NCI-H1417 treated with DMSO at 0.1 percent for 48 hours (cell line): ENCODE measurements at places on chromosomes 6 and 20.

- no peak for DNase-seq
These were observed 52.0 kb downstream of the ME1 start for GRCh38 chr6:83378621-83379388.

DNA sequence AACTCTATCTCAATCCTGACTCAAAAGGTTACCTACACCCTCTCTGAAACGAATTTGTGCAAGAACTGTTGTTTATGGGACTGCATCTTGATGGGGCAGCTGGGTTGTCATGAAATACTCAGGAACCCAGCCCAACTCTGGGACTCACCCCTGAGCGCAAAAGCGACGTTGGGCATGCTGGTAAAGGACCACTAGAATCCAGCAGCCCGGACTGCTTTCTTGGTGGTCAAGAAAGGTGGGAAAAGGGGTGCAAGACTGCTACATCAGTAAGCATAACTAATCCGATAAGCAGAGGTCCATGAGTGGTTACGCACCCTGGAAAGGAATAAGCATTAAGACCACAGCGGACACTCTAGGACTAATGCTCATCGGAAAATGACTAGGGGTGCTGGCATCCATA lies 6.3 kb upstream of the PRR18 start:
- DNase-seq, result no peak

- no peak for DNase-seq
These were observed 84.8 kb downstream of the AHI1 start for GRCh38 chr6:135412761-135413160.

DNA sequence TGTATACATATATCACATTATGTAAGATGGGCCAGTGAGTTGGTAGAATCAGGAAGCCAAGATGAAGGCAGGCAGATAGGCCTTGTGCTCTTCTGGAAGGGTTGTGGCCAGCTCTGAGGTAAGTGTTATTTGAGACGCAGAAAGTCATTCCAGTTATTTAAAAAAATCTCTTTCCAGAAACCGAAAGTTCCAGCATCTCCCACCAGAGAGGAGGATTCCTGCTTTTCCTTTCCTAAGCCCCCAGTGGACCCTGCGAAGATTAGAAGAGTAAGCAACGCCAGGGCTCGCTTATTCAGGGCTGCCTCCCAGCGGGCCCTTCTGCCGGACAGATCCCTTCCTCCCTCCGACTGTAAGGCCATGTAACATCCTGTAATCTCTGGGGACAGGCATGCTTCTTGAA lies 20.4 kb downstream of the ARMC2 start:
- DNase-seq, result no peak

- DNase-seq, result no peak
These were observed 11.5 kb downstream of the FILIP1 start for GRCh38 chr6:75481936-75482593.

GRCh38 chr6:25691894-25692293 lies 39.9 kb downstream of the SCGN start:
- DNase-seq, result no peak

DNA sequence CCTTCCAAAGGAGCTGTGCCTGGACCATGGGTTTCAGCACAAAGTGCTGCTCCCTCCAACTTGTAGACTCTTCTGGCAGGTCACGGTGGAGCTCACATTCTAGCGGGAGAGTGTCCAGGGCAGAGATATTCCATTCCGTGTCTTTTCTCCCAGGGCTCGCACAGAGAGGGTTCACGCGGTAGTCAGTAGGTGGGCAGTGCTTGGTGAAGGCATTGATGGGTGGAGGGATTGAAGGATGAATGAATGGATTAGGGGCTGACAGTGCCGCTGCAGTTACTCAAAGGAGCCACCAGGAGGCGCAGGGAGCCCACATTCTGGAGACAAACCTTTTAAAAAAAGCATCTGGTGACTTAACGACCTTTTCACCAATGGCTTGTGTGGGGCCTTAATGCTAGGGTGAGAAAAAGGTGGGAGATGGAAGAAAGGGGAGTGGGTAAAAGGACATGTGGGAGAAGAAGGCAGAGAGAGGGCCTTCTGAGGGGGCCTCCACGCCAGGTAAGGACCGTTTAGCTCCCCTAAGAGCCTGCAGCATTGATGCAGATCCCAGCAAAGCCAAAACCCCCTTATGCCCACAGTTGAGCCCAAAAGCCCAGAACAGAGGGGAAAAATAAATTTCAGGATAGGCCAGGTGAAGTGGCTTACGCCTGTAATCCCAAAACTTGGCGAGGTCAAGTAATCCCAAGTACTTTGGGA lies 17.5 kb upstream of the FAM110A start:
- no peak for DNase-seq

GRCh38 chr6:22411376-22412105 lies 114.7 kb upstream of the PRL start:
- DNase-seq, result no peak

DNA sequence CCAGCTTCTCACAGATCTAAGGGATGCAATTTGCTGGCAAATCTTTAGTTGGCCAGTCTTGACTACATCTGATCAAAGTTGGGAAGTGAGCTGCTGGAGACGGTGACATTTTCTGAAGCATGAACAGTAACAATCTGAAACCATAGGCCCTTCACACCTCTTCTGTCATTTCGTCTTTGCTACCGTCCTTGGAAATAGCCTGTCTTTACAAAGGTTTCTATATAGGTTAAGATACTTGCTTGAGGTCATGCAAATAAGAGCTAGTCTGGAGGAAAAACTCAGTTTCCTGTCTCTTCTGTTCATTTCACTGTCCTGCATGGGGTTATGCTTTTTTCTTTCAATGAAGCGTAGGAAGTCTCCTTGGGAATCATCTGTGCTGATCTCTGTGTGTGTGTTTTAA lies 55.6 kb downstream of the CARMIL1 start:
- DNase-seq, result no peak

- DNase-seq, result no peak
These were observed 9.3 kb downstream of the NAPB start for GRCh38 chr20:23412026-23412425.

DNA sequence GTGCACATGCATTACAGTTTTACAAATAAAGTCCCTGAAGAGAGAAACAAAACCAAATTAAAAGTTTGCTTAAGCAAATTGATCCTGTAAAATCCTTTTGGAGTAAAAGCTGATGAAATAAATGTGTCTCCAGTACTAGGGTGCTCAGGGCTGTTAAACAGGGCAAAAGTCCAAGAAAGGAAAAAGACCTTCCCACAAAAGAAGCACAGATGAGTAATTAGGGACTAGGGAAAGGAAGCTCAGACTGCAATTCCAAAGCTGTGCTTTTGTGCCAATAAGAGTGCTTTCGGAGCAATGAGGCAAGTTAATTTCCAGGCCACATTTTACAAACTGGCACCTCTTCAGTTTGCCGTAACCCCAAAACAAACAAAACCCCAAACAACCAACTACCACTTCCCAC lies 10.4 kb upstream of the RNF182 start:
- no peak for DNase-seq

DNA sequence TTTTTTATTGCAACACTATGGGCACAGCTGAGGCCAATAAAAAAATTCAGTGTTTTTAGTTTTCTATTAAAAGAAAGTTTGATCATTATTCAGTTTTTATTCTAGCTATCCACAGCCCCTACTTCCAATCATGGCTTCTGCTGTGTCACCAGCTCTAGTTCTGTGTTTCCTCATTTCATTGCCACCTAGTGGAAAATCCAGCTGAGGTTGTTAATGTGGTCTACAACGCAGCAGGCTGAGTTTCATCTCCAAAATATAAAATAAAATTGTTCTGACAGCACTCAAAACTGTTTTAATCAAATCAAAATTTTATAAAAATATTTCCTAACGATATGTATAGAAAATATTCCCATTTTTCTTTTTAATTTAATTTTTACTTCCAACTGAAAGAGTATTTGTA lies 13.6 kb downstream of the COL9A1 start:
- DNase-seq, result no peak

GRCh38 chr6:148285205-148285604 lies 57.4 kb upstream of the SASH1 start:
- no peak for DNase-seq

- DNase-seq, result no peak
These were observed 2.6 kb downstream of the B4GALT5 start for GRCh38 chr20:49710971-49711666.

GRCh38 chr20:16476032-16476431 lies 97.2 kb downstream of the KIF16B start:
- peak; percentile 17 for DNase-seq

GRCh38 chr20:44609006-44609515 lies 26.7 kb downstream of the PKIG start:
- no peak for DNase-seq

DNA sequence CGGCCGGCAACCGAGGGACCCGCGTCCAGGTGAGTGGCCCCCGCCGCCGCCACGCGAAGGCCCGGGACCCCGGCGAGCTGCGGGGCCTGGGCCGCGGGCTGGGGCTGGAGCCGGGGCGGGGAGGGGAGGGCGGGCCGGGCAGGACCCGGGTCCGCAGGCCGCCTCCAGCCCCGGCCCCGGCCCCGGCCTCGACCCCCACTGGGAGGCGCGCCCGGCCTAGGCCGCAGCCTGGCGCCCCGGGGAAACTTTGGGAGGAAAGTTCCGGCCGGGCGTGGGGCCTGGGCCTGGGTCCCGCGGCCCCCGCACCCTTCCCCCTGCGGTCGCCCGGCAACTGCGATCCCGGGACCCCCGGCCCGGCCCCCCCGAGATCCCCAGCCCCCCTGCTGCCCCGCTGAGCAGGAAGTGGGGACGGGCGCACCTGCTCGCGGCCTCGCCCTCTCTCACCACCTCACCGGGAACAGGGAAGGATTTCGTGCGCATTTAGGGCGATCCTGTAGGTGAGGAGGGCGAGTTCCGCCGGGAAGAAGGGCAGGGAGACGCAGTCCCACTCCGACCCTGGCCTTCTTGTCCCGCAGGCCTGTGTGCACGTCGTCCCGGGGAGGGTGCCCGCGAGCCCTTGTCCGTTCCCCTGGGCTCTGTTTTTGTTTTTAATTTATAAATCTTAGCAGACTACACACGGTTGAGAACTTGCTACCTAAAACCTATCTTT lies 402 bp downstream of the OSBPL2 start:
- no peak for DNase-seq

- DNase-seq, result peak; percentile 35
These were observed 155.4 kb downstream of the SMOC2 start for GRCh38 chr6:168596344-168596743.

DNA sequence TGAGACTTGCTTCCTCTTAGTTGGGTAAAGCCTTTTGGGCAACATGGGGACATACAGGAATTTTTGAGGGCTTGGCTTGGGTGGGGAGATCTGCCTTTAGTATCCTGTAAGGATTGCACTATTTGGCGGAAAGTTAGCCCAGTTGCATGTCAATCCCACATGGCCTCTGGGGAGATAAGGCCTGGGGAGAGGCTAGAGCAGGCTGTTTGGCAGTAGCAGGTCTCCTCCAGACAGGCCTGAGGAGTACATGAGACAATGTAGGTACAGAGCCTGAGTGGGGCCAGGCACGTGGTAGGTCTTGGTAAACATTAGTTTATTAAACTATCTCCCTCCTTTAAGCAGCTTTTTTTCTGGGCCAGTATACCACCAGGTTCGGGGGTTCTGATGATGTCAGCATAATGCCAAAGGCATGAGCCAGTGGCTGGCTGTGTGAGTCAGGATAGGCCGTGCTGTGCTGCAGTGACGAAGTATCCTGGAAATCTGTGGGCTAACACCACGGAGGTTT lies 147.9 kb downstream of the VEGFA start:
- DNase-seq, result no peak

DNA sequence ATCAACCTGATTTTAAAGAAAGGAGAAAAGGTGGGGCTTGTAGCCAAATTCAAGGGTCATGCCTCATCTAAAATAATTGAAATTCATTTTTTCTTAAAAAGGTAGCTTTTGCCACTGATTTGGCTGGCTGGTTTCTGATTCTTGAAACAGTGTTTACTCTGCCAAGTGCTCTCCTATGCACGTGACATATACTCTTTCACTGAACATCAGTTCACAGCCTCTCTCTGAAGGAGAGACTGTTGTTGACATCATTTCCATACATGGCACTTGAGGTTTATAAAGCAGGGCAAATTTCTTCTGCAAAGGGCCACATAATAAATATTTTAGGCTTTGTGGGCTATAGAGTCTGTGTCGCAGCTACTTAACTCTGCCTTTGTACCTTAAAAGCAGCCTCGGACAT lies 40.4 kb upstream of the DOK5 start:
- no peak for DNase-seq
